Nasal cavity respiratory epithelium epithelial cell of viscerocranial mucosa (primary cell): ENCODE measurements at places on chromosomes 4 and X. TPM values are rescaled to one million over a fixed set of nuclear protein-coding genes. Genes with fewer than 3 reads are reported as not detected.

POU4F2 gene
- not detected in 2 replicates for total RNA-seq

ACE2 gene
- total RNA-seq, result 0.34 and 1.5 TPM in 2 replicates

RAB9B gene
- 0.07 TPM in 1 of 2 replicates, not detected in the other for total RNA-seq

EFHC2 gene
- total RNA-seq, result under 0.01 and 0.36 TPM in 2 replicates

TREX2 gene
- total RNA-seq, result 0.64 and 3.8 TPM in 2 replicates

RAB28 gene
- 14.3 and 21.5 TPM in 2 replicates for total RNA-seq

COX7B2 gene
- not detected in 2 replicates for total RNA-seq

ELK1 gene
- 13.0 and 19.6 TPM in 2 replicates for total RNA-seq

HPGDS gene
- not detected in 2 replicates for total RNA-seq

AREG gene
- total RNA-seq, result 576 and 714 TPM in 2 replicates

BGN gene
- 0.21 TPM in 1 of 2 replicates, not detected in the other for total RNA-seq

PHEX gene
- total RNA-seq, result 1.7 and 3.4 TPM in 2 replicates

SLC26A1 gene
- total RNA-seq, result under 0.01 and 0.07 TPM in 2 replicates

MAGEA2 gene
- not detected in 2 replicates for total RNA-seq

CPZ gene
- total RNA-seq, result 0.21 TPM in 1 of 2 replicates, not detected in the other

PRR32 gene
- total RNA-seq, result not detected in 2 replicates

PROM1 gene
- total RNA-seq, result 0.34 and 1.4 TPM in 2 replicates

ETDA gene
- total RNA-seq, result not detected in 2 replicates

GLRA3 gene
- not detected in 2 replicates for total RNA-seq

NAP1L5 gene
- 0.34 and 1.7 TPM in 2 replicates for total RNA-seq

SATL1 gene
- under 0.01 TPM in 1 of 2 replicates, not detected in the other for total RNA-seq

MAP7D3 gene
- total RNA-seq, result 6.8 and 11.0 TPM in 2 replicates

MCTS1 gene
- 22.5 and 33.8 TPM in 2 replicates for total RNA-seq

DCAF4L1 gene
- total RNA-seq, result 0.34 and 0.36 TPM in 2 replicates

EDA gene
- total RNA-seq, result 0.34 and 1.1 TPM in 2 replicates

TLR2 gene
- 2.1 and 35.6 TPM in 2 replicates for total RNA-seq

CACNA1F gene
- under 0.01 and 0.07 TPM in 2 replicates for total RNA-seq

NDNF gene
- under 0.01 TPM in 1 of 2 replicates, not detected in the other for total RNA-seq

KCNE5 gene
- total RNA-seq, result under 0.01 and 0.07 TPM in 2 replicates

PNMA3 gene
- under 0.01 TPM in 1 of 2 replicates, not detected in the other for total RNA-seq

SUPT20HL2 gene
- total RNA-seq, result not detected in 2 replicates

CSN1S1 gene
- not detected in 2 replicates for total RNA-seq

PDGFRA gene
- total RNA-seq, result 0.36 TPM in 1 of 2 replicates, not detected in the other

CCKAR gene
- not detected in 2 replicates for total RNA-seq

LDOC1 gene
- 1.4 and 7.4 TPM in 2 replicates for total RNA-seq

SPANXD gene
- not detected in 2 replicates for total RNA-seq

WNK3 gene
- total RNA-seq, result 0.68 and 1.8 TPM in 2 replicates

USP26 gene
- not detected in 2 replicates for total RNA-seq
